ENCODE measurements at places on chromosomes 12 and 14.

- H3K27me3 ChIP-seq, result no peaks in the 10 kb centered on the region
- H3K27ac ChIP-seq, result no peak overlapping the region
- peaks cover 6% of the 10 kb centered on the region for H3K4me1 ChIP-seq
- peaks cover 23% of the 10 kb centered on the region for H3K36me3 ChIP-seq
Measured at GRCh38 chr12:113857371-113857770, 108.8 kb downstream of the RBM19 start.

GRCh38 chr14:74979029-74979428, 23.6 kb upstream of the PGF start:
- no peak for DNase-seq
- no peak overlapping the region for H3K27ac ChIP-seq
- no peaks in the 10 kb centered on the region for H3K4me1 ChIP-seq
- H3K4me3 ChIP-seq, result no peak overlapping the region
- H3K27me3 ChIP-seq, result no peaks in the 10 kb centered on the region
- no peaks in the 10 kb centered on the region for H3K36me3 ChIP-seq

- no peaks in the 10 kb centered on the region for H3K27me3 ChIP-seq
- peak overlapping the region; percentile 89 for H3K4me3 ChIP-seq
- peaks cover 12% of the 10 kb centered on the region for H3K36me3 ChIP-seq
- peak overlapping the region; percentile 83 for H3K27ac ChIP-seq
Measured at GRCh38 chr12:88035907-88036289, 6.7 kb upstream of the C12orf50 start.

- no peaks in the 10 kb centered on the region for H3K36me3 ChIP-seq
- DNase-seq, result no peak
- no peak overlapping the region for H3K27ac ChIP-seq
- no peaks in the 10 kb centered on the region for H3K27me3 ChIP-seq
Measured at GRCh38 chr12:45296046-45296586, 80.2 kb downstream of the ANO6 start.

- H3K27ac ChIP-seq, result peak overlapping the region; percentile 72
- H3K4me1 ChIP-seq, result peaks cover 18% of the 10 kb centered on the region
- H3K27me3 ChIP-seq, result no peaks in the 10 kb centered on the region
- no peaks in the 10 kb centered on the region for H3K36me3 ChIP-seq
Measured at GRCh38 chr14:77838831-77839511, 39.1 kb downstream of the ADCK1 start.

GRCh38 chr12:78666584-78666983, 198.0 kb upstream of the SYT1 start:
- no peaks in the 10 kb centered on the region for H3K4me1 ChIP-seq
- no peak overlapping the region for H3K27ac ChIP-seq
- H3K36me3 ChIP-seq, result no peaks in the 10 kb centered on the region

DNA sequence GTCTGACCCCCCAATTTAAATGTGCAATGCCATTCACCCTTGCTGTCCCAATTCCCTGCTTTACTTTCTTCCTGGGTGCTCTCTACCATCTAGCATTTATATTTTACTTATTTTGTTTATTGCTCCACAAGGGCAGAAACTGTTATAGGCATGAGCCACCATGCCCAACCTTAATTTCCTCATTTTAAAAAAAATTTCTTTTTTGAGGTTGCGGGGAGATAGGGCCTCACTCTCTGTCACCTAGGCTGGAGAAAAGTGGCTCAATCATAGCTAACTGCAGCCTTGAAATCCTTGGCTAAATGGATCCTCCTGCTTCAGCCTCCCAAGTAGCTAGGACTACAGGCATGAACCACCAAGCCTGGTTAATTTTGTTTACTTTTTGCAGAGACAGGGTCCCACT, 13.0 kb downstream of the HPD start:
- DNase-seq, result no peak
- no peaks in the 10 kb centered on the region for H3K27me3 ChIP-seq
- H3K4me3 ChIP-seq, result no peak overlapping the region
- H3K27ac ChIP-seq, result no peak overlapping the region

GRCh38 chr12:91139286-91139685, 28.0 kb upstream of the LUM start:
- no peaks in the 10 kb centered on the region for H3K36me3 ChIP-seq
- H3K4me1 ChIP-seq, result no peaks in the 10 kb centered on the region
- H3K27ac ChIP-seq, result no peak overlapping the region
